Activated T-helper 1 cell treated with Interleukin-2 at 50 U/mL for 16 hours (primary cell): ENCODE measurements at places on chromosomes 4 and X.

DNA sequence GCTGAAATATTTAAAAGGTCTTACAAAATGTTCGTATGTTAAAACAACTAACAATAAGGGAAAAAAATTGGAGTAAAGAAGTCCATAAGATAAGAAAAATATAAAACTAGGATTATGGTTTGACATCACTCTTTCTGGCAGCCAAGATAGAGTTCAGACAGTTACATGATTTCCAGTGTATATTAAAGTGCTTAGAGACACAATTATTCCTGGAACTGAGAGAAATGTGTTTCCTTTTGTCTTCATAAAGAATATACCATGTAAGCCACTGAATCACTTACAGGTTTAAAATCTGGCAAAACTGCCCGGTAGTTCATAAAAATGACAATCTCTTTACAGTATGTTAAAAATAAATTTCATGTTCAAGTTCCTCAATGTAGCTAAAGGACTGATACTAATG is 538.7 kb upstream of the ATOH1 start:
- no peak for DNase-seq

DNA sequence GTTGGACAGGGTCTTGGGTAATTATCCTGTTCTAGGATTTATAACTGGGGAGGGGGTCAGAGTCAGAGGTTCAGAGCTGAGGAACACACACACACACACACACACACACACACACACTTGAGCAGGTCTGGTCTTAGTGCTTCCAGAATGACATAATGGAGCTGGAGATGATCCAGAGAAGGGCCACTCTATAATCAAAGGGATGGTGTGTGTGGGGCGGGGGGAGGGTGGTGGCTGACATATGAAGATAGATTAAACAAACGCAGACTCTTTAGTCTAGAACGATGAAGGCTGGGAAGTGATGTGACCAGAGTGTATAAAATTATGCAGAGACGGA is 434 bp upstream of the TMEM255A start:
- DNase-seq = no peak

GRCh38 chrX:119885554-119886428 is 9.9 kb upstream of the AKAP14 start:
- DNase-seq = no peak

DNA sequence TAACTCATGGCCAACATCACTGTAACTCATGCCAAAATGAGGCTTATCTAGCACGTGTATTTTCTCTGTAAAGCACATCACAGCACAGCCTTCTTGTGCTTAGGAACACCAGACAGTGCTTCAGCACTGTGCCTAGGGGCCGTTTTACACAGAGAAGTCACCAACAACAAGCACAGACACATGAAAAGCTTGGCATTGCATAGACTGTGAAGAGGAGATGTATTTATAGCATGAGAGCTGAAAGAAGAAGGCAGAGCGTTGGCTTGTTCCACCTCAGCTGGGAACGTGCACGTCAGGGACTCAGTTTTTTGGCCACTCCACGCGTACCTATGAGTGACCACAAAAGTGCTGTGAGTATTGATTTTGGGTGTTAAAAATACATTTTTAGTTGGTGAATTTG is 116.3 kb upstream of the SFRP2 start:
- no peak for DNase-seq

DNA sequence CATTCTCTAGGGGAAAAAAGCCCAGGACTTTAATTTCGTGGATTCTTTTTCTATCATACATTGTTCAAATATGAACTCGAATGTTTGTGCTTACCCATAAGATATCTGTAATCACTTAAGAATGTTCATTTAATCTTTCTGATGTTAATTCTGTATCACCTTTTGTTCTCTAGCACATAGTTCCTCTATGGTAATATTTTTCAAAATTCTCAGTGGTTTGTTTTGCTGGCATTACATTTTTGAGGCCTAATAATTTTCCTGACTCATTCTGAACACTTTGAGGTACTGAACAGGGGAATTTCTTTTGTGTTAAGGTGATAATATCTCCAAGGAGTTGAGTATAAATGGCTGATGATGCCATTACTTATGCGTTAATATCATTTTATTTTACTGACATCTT is 490.7 kb upstream of the PITX2 start:
- no peak for DNase-seq

GRCh38 chrX:71182871-71183270 is 38.2 kb downstream of the NLGN3 start:
- DNase-seq = no peak

- no peak for DNase-seq
Observed at GRCh38 chr4:159401791-159402380, 299.0 kb downstream of the RAPGEF2 start.
